Stimulated activated CD4-positive, alpha-beta T cell treated with anti-CD3 and anti-CD28 coated beads, Interleukin-4, amount 100 ng/mL, for 48 hours (primary cell): ENCODE measurements at places on chromosomes 5 and 9.

- DNase-seq: no peak
These were observed 415.0 kb downstream of the ARHGEF28 start for GRCh38 chr5:74040811-74041491.

DNA sequence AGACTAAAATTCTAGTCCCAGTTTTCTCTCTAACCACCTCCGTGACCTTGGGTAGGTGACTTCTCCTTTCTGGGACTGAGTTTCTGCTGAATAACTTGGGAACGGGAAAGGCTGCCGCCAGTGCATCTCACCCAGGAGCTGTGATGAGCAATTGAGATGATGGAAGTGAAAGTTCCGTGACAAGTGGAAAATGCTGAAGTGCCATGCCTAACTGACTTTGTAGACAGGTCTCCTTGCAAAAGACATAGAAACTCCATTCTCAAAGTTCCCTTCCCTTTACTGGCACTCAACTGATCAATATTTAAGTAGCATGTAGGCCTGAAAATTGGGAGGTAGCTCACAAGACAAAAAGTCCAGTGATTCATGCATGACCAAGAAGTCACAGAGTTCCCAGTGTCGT lies 6.3 kb upstream of the ADAM19 start:
- no peak for DNase-seq

DNA sequence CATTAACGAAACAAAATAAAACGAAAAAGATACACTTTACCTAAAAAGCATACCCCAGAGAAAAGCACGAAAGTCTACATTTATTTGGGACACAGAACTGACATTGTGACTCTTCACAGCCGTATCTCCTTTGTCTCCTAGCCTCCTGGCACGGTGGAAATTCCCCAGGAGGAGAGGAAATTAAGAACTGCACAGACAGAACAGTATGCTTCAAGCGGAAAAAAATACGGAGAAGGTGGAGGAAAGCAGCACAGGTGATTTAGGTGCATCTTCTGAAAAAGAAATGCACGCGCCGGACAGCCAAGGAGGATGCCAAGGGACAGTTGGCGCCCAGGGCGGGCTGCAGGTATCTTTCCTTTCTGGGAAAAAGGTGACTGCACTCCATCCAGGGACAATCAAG lies 32.0 kb downstream of the DDX31 start:
- no peak for DNase-seq

DNA sequence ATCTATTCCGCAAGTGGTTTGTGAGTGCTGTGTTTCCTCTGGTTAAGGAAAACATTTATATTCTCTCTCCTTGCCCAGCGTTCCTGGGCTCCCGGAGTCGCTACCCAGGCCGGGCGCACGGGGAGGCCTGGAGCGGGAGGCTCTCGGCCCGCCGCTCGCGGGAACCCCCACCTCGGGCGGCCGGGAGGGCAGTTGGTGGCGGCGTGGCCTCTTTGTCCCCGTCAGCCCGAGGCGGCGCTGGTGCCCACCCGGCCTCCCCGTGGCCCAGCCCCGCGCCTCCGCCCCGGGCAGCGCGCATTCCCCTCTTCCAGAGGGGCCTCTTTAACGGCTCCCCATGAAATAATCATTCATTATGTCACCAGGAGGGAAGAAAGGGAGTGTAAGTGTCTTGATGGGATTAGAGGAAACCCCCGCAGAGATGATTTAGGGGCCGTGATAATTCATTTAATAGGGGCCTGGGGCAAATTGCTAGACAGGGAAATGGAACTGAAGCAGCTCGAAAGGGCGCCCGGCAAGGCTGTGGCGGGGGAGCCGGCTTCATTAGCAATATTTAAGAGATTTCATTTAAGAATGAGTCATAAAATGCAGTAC lies 181.9 kb upstream of the TBCA start:
- no peak for DNase-seq

- DNase-seq: no peak
These were observed 19.7 kb upstream of the RIC1 start for GRCh38 chr9:5609226-5609596.

- no peak for DNase-seq
These were observed 12.4 kb downstream of the FAM200C start for GRCh38 chr5:160387445-160387844.

GRCh38 chr5:96718635-96719077 lies 56.5 kb downstream of the CAST start:
- DNase-seq: no peak

- DNase-seq: no peak
These were observed 965.1 kb upstream of the SEMA6A start for GRCh38 chr5:117539692-117540091.

DNA sequence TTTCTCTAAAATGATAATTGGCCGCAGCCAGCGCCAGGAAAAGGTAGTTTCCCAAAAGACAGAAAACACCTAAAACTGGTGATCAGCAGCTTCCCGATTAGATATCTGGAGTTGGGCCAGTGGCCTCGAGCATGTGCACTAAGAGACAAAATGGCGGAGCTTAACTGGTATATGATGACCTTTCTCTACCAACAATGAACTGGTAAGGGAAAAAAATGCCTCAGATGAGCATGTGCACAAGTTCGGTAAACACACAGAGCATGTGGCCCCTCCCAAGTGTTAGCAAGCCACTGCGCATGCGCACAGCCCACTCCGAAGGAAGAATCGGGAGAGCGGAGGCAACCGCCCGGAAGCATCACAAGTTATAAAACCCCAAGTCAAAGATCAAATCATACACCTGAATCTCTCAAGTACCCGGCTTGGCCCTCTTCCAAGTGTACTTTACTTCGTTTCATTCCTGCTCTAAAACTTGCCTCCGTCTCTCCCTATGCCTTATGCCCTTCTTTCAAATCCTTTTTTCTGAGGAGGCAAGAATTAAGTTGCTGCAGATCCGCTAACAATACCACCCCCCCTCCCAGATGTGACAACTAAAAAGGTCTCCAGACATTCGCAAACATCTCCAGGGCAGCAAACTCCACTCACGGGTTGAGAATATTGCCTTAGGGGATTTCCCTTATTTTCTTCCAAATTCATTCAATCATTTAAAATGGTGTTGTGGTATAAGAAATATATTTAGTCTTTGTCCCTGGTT lies 15.0 kb upstream of the PTBP3 start:
- peak; percentile 71 for DNase-seq

- peak; percentile 8 for DNase-seq
These were observed 51.1 kb downstream of the P4HA2 start for GRCh38 chr5:132176521-132176945.

- no peak for DNase-seq
These were observed 31.3 kb upstream of the COL15A1 start for GRCh38 chr9:98912450-98912849.

- DNase-seq: no peak
These were observed 831.5 kb downstream of the MAT2B start for GRCh38 chr5:164336906-164337305.
